Ascending aorta (tissue), 2 donors: ENCODE measurements at places on chromosomes 12 and 14. TPM values are rescaled to one million over a fixed set of nuclear protein-coding genes. Genes with fewer than 3 reads are reported as not detected.
A peak's percentile ranks its signal among the peaks of the same experiment; 100 is the strongest.

DNA sequence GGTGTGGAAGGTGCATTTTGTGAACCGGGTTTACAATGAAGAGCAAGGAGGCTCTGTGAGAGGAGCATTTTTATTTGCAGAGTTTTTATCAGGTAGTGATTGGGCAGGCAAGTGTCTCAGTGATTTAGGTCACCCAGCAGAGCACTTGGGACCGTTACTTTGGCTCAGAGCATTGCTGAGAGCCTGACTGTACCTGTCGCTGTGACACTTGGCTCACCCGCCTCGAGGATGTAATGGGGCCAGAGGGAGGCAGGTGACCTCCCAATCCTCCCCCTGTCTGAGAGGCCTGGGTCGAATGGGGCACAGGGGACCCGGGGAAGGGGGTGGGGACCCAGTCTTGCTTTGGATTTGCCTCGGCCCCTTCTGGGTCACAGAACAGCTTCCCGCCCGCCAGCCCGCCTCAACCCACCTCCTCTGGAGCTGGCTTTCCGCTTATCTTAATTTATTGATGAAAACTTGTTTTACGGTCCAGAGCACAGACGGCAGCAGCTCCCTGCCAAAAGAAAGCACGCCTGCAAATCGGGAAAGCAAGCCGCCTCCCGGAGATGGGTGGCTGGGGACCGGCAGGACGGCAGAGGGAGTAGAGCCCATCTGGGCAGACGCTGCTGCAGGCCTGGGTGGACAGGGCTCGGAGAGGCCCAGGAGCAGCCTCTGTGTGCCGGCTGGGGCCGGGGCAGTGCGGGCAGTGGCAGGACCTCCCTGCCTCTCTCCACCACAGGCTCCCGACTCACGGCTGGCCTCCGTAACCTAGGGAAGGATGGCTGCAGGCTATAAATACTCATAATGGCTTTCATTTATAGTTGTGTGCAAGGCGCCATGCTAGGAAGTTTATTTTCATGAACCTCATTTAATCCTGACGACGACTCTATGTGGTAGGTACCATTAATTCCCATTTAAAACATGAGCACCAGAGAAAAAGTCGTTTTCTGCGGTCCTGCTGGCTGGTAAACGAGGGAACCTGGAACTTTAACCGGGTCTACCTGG is 187.1 kb downstream of the TSPAN9 start:
- no peaks in the 10 kb centered on the region for H3K36me3 ChIP-seq
- H3K27ac ChIP-seq = no peak overlapping the region
- H3K27me3 ChIP-seq = no peaks in the 10 kb centered on the region
- peaks cover 19% of the 10 kb centered on the region for H3K4me1 ChIP-seq

GRCh38 chr12:113634474-113634873 is 162.8 kb upstream of the LHX5 start:
- no peak overlapping the region for H3K27ac ChIP-seq
- H3K4me1 ChIP-seq = no peaks in the 10 kb centered on the region
- DNase-seq = no peak

DNA sequence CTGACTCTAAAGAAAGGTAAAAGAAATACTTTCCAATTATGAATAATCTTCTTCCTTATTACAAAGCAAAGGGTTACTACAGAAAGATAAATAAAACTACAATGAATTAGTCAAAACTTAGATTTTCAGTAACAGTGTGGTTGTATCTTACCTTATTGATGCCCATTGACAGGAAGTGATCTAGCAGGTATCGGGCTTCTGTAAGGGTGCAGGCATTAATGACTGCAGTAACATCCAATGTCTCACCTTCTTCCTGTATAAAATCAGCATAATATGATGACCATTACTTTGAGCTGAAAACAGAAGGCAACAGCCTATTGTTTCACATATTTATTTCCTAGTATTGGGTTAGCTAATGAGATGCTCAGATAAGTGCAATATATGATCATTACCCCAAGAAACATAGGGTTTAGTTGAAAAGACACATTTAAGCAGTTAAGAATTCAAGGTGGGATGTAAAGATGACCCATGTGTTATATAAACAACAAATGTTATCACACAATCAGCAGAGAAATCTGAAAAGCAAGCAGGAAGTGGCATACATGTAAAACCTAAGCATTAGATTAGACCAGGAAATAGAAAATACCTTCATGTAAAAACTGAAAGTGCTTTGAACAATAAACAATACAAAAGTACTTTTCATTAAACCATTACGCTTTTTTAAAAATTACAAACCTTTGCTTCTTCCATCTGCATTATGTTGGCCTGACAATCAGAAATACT is 111.2 kb downstream of the KIF21A start:
- H3K27ac ChIP-seq = no peak overlapping the region
- H3K4me3 ChIP-seq = no peak overlapping the region
- peaks cover 10% of the 10 kb centered on the region for H3K36me3 ChIP-seq

- no peak for DNase-seq
- no peak overlapping the region for H3K27ac ChIP-seq
- H3K27me3 ChIP-seq = no peaks in the 10 kb centered on the region
- H3K4me3 ChIP-seq = no peak overlapping the region
- H3K4me1 ChIP-seq = no peaks in the 10 kb centered on the region
- H3K36me3 ChIP-seq = no peaks in the 10 kb centered on the region
Measured at GRCh38 chr14:61861320-61861865, 99.2 kb downstream of the SNAPC1 start.

- H3K27me3 ChIP-seq = no peaks in the 10 kb centered on the region
- no peaks in the 10 kb centered on the region for H3K4me1 ChIP-seq
- DNase-seq = peak; percentile 66
Measured at GRCh38 chr12:6461401-6462233, 8.9 kb downstream of the VAMP1 start.

The ENDOU gene
- total RNA-seq = not detected

- no peaks in the 10 kb centered on the region for H3K27me3 ChIP-seq
- H3K4me1 ChIP-seq = no peaks in the 10 kb centered on the region
- no peak overlapping the region for H3K4me3 ChIP-seq
- H3K27ac ChIP-seq = no peak overlapping the region
- no peak for DNase-seq
Measured at GRCh38 chr12:47126246-47126645, 46.5 kb upstream of the AMIGO2 start.

The OR4E2 gene
- not detected for total RNA-seq

DNA sequence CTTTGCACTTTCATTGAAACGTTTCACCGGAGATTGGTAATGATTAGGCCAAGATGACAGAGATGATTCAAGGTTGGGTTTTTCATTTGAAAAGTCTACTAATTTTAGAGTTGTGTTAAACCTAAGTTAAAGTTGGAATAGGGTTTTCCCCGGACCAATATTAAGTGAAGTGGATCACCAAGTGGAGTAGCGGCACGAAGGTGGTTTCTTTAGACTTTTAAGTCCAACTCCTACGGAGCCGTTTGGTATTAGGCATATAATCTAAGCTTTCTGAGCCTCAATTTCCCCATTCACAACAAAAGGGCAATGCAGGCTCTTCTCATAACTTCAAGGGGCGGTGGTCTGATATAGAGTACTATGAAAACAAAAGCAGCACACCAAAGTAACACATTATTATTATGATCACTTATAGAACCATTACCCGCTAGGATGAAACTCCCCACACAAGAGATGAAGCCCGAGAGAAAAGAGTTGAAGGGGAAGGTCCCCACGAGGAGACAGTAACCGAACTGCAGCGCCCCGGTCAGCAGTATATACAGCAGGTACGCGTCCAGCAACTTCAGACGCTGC is 413 bp downstream of the DAD1 start:
- no peaks in the 10 kb centered on the region for H3K36me3 ChIP-seq
- H3K4me3 ChIP-seq = peak overlapping the region; percentile 67
- H3K27me3 ChIP-seq = no peaks in the 10 kb centered on the region
- H3K4me1 ChIP-seq = peaks cover 25% of the 10 kb centered on the region
- no peak for DNase-seq
- peak overlapping the region; percentile 86 for H3K27ac ChIP-seq

The TAS2R9 gene
- total RNA-seq = not detected

DNA sequence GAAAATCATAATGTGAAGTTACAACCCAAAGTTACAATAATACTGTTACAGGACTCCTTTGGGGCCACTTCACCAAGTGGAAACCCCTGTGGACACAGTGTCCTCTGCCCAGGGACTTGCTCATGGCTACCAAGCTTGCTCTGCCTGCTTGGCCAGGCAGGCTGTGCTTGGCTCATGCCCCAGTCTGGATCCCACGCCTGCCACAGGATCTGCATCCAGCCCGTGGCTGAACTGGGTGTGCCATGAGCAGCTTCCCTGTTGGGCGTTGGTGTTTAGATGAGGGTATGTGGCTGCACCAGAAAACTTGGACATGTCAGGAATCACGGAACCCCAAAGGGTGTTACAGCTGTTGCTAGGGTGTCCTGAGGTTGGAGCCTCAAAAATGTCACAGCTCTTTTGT is 820.9 kb downstream of the SLC6A15 start:
- no peaks in the 10 kb centered on the region for H3K4me1 ChIP-seq
- no peaks in the 10 kb centered on the region for H3K36me3 ChIP-seq
- H3K27ac ChIP-seq = no peak overlapping the region
- DNase-seq = no peak

GRCh38 chr14:44873536-44873935 is 88.2 kb downstream of the KLHL28 start:
- no peak overlapping the region for H3K27ac ChIP-seq
- no peaks in the 10 kb centered on the region for H3K36me3 ChIP-seq
- H3K4me3 ChIP-seq = no peak overlapping the region
- no peak for DNase-seq
